CD4-positive, alpha-beta T cell treated with Interleukin-21 for 1 hour (primary cell): ENCODE measurements at places on chromosomes 3 and 15.

GRCh38 chr15:98035134-98035533 lies 74.6 kb downstream of the ARRDC4 start:
- DNase-seq, result no peak

DNA sequence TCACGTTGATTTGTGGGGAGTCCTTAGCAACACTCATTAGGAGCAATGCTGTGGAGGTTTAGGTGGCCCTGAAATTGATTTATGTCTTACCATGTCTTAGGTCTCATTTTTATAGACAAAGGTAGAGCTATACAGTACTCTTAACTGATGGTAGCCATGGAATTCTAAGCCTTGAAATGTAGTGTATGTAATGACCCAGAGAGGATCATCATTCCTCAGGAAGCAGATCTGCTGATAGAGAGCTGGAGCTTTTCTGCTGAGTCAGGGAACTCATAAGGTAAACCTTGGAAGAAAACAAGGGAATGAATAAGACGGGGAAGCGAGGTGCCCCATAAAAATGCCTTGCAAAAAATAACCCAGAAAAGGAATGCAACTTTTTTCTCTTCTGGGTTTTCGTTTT lies 34.0 kb upstream of the ZNF639 start:
- no peak for DNase-seq

GRCh38 chr15:51229907-51230330 lies 108.5 kb downstream of the CYP19A1 start:
- DNase-seq, result no peak

GRCh38 chr3:185960522-185961288 lies 22.9 kb upstream of the TRA2B start:
- DNase-seq, result no peak
